ENCODE measurements at places on chromosomes 2 and 18.

DNA sequence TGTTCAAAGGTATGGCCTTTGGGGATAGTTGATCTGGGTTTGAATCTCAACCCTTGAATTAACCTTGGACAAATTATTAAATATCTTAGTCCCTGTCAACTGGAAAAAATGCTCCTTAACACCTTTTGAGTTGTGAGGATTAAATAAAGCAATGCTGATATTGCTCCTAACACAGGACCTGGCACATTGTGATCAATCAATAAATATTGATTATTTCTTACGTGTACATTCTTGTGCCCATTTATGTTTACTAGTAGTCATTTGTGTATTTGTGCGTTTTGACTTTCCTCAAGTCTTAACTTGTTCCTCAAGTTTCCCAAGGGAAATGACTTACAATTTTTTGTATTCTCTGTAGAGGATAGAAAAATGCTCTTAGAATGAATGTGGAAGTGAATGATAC lies 19.6 kb upstream of the FIGN start:
- H3K4me1 ChIP-seq, result no peaks in the 10 kb centered on the region
- DNase-seq, result no peak
- H3K36me3 ChIP-seq, result no peaks in the 10 kb centered on the region
- no peak overlapping the region for H3K27ac ChIP-seq

DNA sequence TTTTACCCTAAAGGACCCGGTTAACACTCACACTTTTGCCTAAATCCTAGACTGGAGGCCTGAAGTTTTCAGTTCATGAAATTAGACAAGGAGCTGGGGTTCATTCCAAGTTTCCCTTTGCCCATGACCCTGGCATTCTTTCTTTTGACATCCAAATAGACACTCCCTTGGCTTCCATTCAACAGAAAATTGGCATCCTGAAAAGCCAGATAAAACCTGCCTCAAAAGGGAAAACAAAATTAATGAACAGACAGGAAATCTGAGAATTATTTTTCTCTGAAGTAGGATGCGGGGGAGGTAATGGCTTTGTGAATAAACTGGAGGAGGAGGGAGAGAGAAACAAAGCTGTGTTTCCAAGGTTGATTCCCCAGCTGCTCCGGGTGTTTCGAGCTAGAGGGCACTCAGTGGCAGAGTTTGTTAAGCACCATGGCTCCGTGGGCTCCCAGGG lies 41.0 kb downstream of the SPP2 start:
- no peaks in the 10 kb centered on the region for H3K4me1 ChIP-seq
- no peaks in the 10 kb centered on the region for H3K27me3 ChIP-seq
- no peak overlapping the region for H3K4me3 ChIP-seq
- H3K27ac ChIP-seq, result no peak overlapping the region
- no peak for DNase-seq
- no peaks in the 10 kb centered on the region for H3K36me3 ChIP-seq

- no peaks in the 10 kb centered on the region for H3K4me1 ChIP-seq
- no peak for DNase-seq
- no peaks in the 10 kb centered on the region for H3K27me3 ChIP-seq
These were observed 1058.3 kb upstream of the TMEFF2 start for GRCh38 chr2:193253014-193253530.

GRCh38 chr2:238383743-238384380 lies 42.9 kb upstream of the ASB1 start:
- H3K4me1 ChIP-seq, result peaks cover 5% of the 10 kb centered on the region
- DNase-seq, result no peak
- H3K36me3 ChIP-seq, result no peaks in the 10 kb centered on the region
- H3K27me3 ChIP-seq, result no peaks in the 10 kb centered on the region

DNA sequence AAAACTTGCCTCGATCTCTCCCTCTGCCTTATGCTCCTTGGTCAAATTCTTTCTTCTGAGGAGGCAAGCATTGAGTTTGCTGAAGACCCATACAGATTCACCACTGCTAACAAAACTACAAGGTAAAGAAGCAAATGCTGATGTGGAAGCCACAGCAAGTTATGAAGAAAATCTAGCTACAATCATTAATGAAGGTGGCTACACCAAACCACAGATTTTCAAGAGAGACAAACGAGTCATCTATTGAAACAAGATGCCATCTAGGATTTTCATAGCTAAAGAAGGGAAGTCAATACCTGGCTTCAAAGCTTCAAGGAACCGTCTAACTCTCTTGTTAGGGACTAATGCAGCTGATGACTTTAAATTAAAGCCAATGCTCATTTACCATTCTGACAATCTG lies 203.2 kb downstream of the METTL4 start:
- H3K27ac ChIP-seq, result no peak overlapping the region
- DNase-seq, result no peak
- no peaks in the 10 kb centered on the region for H3K27me3 ChIP-seq
- no peaks in the 10 kb centered on the region for H3K4me1 ChIP-seq

DNA sequence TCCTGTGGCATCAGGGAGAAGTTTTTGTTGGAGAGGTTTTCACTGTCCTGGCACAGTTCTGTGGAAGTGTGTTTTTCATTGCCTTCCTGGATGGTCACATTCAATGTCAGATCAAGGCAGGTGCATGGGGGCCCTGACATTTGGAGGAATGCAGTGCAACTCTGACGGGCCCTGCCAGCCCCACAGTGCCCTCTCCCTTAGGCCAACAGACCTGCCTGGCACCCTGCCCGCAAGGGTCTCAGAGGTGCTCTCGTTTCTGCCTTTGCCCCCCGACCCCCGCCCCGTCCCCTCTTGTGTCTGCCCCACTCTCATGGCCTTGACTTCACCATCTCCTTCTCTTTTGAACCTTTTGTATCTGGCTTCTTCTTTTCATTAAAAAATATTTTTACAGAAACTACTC lies 257.2 kb upstream of the HDAC4 start:
- no peaks in the 10 kb centered on the region for H3K4me1 ChIP-seq
- H3K36me3 ChIP-seq, result no peaks in the 10 kb centered on the region
- no peak for DNase-seq
- H3K27ac ChIP-seq, result no peak overlapping the region
- peaks cover 4% of the 10 kb centered on the region for H3K27me3 ChIP-seq

DNA sequence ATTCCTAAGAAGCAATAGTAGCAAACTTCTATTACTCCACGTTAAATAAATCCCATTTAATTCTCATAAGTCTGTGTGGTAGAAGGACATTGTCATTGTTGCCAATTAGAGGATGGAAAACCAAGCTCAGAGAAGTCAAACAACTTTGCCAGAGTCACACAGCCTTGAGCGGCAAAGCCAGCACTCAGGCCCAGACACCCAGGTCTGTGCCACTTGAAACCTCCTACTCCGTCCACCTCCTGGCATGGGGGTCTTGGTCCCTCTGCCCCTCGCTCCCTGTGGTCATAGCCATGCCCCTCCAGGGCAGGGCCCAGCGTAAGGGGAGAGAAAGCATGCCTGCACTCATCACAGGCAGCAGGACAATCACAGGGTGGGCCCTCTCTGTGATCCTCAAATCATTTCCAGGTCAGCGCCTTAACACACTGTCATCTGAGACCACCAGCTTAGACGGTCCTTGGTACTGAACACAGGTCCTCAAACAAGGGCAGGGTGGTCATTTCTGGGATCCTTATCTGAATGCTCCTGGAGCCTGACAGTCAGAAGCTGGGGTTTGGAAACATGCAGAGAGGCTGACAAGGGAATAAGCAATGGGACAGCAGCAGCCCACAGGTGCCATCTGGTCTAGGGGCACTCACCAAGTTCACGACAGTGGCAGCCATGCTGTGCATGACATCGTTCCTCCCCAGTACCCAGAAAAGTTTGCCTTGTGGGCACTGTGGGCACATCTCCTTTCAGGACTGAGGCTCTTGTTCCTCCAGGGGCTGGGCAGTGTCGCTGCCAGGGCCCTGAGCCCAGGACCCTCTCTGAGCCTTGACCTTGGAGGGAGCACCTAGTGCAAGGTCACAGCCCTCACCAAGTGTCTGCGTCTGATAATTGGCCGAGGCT lies 38.2 kb downstream of the FAM178B start:
- H3K27me3 ChIP-seq, result no peaks in the 10 kb centered on the region
- H3K4me1 ChIP-seq, result peaks cover 9% of the 10 kb centered on the region
- H3K4me3 ChIP-seq, result no peak overlapping the region
- no peak for DNase-seq
- no peak overlapping the region for H3K27ac ChIP-seq

GRCh38 chr2:25243995-25244394 lies 75.6 kb upstream of the POMC start:
- no peak overlapping the region for H3K4me3 ChIP-seq
- DNase-seq, result no peak
- no peaks in the 10 kb centered on the region for H3K4me1 ChIP-seq
- H3K27ac ChIP-seq, result no peak overlapping the region

DNA sequence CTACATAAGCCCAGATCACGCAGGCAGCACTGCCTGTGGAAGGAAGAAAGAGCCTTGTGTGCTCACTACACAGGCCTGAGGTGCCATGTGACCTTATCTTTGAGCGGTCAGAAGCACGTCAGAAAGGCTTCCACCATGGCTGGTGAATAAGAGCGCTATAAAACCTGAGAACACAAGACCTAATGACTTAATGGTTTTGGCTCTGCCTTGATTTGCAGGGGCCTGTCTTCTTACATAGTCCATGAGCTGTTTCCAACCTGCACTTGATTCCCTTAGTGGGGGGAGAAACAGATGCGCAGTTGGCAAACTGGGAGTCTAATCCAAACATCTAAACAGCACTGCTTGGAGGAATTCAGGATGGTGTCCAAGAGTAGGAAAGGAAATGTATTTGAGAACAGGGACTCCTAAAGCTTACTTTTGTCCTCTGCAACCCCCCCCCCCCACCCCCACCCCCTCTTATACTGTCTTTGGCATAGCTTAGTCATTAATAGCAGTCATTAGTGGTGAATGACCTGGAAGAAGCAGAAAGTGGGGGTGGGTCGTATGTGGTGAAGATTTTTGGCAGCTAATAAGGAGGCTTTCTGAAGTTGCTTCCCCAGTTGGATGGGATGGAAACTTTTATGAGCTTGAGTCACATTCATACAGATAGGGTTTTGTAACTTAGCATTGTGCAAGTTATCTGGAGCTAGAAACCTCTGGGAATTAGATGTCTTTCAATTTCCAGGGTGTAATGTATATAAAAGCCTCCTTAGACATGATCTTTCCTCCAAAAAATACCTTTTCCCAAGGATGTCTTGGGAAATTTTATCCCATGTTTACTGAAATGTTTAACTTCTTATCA lies 454.1 kb downstream of the MEIS1 start:
- no peak overlapping the region for H3K27ac ChIP-seq
- H3K27me3 ChIP-seq, result no peaks in the 10 kb centered on the region
- DNase-seq, result no peak
- no peaks in the 10 kb centered on the region for H3K4me1 ChIP-seq
- no peak overlapping the region for H3K4me3 ChIP-seq

GRCh38 chr18:55861266-55861665 lies 273.3 kb upstream of the TCF4 start:
- H3K36me3 ChIP-seq, result no peaks in the 10 kb centered on the region
- no peak for DNase-seq
- H3K4me3 ChIP-seq, result no peak overlapping the region
- H3K27ac ChIP-seq, result no peak overlapping the region
- no peaks in the 10 kb centered on the region for H3K4me1 ChIP-seq
- no peaks in the 10 kb centered on the region for H3K27me3 ChIP-seq

- no peaks in the 10 kb centered on the region for H3K4me1 ChIP-seq
- H3K27me3 ChIP-seq, result no peaks in the 10 kb centered on the region
These were observed 69.3 kb upstream of the HPCAL1 start for GRCh38 chr2:10233131-10234012.

- peaks cover 7% of the 10 kb centered on the region for H3K4me1 ChIP-seq
- DNase-seq, result no peak
- H3K27me3 ChIP-seq, result no peaks in the 10 kb centered on the region
- no peak overlapping the region for H3K4me3 ChIP-seq
These were observed 240.8 kb downstream of the PLCL1 start for GRCh38 chr2:198045227-198045626.

DNA sequence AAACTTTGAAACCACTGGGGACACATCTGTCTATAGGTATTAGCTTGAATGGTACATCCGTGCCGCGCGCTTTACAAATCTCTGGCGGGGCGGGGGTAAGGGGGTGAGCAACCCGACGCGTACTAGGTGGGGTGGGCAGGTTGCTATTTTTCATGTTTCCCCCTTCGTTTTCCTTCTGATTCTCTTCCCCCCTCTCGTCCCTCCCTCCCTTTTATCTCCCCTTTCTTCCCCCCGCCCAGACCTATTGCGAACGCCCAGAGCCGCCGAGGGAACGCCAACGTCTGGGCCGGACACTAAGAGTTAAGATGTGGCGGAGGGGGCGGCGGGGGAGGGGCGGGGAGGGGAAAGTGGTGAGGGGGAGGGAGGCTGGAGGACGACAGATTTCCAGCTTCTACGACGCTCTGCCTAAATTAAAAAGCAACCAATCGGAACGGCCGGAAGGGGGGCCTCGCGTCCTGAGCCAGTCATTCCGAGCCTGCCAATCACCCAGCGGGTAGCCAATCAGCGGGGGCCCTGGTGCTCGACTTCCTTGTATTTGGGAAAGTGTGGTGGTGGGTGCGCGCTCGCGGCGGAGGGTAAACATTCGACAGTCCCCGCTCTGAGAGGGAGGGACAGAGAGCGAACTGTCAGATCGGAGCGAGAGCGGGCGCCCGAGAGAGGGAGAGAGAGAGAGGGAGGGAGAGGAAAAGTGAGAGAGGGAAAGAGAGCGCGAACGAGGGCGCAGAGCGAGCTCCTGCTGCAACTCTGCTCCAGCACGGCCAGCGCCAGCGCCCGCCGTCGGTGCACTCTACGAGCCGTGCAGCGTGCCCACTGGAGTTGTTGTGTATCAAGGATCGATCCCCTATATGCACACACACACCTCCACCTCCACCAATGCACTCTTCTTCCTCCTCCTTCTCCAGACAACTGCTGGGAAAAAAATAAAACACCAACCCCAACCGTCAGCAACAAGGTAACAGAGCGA lies at the start of gene POU3F3:
Gene POU3F3 (plus strand): TSS at position 582 of the 964 bp plus-strand sequence. CDS start 1,396 bp downstream, outside the sequence.
- H3K4me3 ChIP-seq, result peak within 1 kb of the TSS; percentile 43
- DNase-seq, result no peak
- H3K4me1 ChIP-seq, result peaks cover 24% of the 10 kb centered on the region
- peaks cover 50% of the 10 kb centered on the region for H3K27me3 ChIP-seq
- H3K27ac ChIP-seq, result no peak within 1 kb of the TSS

GRCh38 chr2:97738179-97739019 lies 25.0 kb downstream of the ZAP70 start:
- peaks cover 19% of the 10 kb centered on the region for H3K4me1 ChIP-seq
- DNase-seq, result no peak

DNA sequence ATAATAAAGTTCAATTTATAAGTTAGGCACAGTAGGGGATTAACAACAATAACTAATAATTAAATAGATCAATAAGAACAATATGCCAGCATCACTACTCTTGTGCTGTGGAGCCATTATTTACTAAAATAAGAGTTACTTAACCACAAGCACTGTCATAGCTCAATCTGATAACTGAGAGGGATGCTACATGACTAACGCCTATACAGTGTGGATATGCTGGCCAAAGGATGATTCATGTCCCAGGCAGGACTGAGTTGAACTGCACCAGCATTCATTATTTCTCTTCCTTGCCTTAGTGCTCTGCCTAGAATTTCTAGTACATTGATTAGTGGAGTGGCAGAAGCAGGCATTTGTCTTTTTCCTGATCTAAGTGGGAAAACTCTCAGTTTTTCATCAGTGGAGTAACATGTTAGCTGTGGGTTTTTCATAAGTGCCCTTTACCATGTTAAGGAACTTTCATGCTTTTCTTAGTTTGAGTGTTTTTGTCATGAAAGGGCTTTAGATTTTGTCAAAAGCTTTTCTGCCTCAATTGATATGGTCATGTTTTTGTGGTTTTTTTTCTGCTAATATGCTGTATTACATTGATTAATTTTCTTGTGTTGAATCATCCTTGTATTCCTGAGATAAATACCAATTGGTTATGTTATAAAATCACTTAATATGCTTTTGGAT lies 21.7 kb downstream of the KIAA1328 start:
- no peak for DNase-seq
- H3K4me1 ChIP-seq, result no peaks in the 10 kb centered on the region
- no peak overlapping the region for H3K4me3 ChIP-seq
- H3K27ac ChIP-seq, result no peak overlapping the region
- peaks cover 6% of the 10 kb centered on the region for H3K36me3 ChIP-seq
